KG1 (cell line): ENCODE measurements at places on chromosomes 5 and 9.

GRCh38 chr5:10838038-10838437 lies 77.0 kb upstream of the DAP start:
- DNase-seq, result no peak

GRCh38 chr5:37090123-37090726 lies 159.0 kb downstream of the CPLANE1 start:
- no peak for DNase-seq

DNA sequence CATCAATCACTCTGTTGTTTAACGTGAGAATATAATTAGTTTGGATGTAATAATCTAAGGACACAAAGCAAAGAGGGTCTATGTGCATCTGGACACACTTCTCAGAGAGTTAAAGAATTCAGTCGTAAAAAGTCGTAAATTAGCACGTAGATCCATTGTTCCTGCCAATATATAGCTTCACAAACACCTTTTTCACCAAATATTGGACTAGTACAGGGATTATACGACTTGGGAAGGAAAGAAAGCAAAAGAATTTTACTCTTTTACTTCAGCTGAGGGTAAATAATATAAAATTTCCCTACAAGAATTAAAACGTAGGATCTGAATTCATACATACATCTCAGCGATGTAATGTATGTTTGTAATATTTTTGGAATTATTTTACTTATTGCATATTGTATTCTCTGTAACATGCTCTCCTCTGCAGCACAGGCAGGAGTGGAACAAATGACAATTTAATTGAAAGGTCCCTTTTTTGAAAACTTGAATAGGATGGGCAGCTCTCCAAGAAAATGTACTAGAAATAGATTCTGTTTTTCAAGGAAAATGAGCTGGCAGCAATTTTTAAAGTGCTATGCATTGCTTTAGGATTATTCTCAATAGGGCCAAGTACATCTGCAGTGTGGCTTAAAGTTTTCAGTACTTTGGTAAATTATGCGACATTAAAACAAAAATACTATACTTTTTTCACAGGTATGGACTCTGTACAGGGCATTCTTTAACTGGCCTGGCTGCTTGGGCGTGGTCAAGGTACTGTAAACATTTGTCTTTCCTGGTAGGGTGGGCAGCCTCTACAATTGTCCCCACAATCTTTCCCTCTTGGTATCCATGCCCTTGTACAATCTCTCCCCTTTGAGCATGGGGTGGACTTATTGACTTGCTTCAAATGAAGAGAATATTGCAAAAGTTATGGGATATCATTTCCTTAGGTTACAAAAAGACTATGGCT lies 39.7 kb upstream of the HSD17B4 start:
- no peak for DNase-seq

DNA sequence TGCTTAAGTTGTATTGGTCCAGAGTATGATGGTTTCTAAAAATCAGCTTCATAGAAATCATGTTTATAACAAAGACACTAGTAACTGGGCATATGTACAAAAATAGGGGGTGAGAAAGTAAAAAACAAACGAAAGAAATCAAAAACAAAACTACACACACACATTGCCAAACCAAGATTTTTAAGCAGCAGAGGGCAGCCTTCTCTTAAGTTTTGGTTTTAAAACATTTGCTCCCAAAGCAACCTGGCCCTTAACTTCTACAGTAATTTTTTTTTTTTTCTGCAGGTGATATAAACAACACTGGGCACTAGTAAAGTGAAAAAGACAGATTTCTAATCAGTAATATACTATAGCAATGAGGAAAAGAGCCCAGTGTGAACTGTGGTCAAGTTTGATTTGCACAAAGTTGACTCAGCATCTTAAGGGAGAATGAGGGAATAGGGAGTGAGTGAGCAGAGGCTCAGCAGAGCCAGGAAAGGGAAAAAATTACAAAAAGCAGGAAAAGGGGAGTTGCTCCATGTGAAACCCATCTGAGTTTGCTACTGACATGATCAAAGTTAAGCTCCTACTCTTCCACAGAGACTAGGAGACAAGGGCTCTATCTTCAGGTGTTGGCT lies 13.4 kb upstream of the GAPT start:
- no peak for DNase-seq

GRCh38 chr9:134066913-134067851 lies 644 bp downstream of the BRD3 start:
- DNase-seq, result no peak

DNA sequence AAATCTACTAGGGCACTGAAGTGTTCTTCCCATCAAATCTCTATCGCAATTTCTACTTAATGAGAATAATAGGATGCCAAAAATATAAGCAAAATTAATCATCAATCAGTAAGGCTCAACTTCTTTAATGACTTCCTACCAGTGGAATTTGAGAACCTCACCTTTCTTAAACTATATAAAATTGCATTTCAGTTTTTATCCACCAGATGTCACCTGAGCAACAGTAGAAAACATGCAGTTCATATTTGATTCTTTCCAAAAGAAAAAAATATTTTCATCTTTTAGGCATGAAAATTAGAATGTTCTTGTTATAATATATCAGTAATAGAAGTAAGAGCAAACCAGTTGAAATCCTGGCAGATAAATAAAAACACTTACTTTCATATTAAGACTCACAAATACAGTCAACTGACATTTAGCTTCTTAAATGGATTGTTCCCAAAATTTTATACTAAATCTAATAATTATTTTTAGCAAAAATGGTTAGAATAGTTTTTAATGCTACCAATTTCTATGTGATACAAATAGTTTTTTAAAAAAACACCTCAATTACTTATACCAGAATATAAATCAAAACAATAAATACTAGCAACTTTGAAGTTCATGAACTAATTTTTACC lies 13.4 kb upstream of the CCDC112 start:
- DNase-seq, result peak; percentile 3

DNA sequence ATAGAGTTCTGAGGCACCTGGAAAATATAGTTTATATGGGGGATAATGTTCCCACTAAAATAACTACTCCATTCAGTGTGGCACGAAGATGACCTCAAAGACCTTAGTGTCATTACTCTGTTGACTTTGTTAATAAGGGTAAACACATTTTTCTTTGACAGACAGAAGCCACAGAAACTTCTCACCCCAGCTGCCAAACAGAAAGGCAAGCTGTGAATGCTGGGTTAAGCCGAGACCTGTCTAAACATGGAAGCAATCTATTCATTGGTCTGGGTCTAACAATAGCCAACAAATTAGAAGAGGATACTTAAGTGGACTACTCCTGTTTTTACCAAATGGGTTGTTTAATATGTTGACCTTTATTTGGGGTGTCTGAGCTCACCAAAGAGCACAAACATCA lies 171.4 kb downstream of the TLE1 start:
- no peak for DNase-seq

DNA sequence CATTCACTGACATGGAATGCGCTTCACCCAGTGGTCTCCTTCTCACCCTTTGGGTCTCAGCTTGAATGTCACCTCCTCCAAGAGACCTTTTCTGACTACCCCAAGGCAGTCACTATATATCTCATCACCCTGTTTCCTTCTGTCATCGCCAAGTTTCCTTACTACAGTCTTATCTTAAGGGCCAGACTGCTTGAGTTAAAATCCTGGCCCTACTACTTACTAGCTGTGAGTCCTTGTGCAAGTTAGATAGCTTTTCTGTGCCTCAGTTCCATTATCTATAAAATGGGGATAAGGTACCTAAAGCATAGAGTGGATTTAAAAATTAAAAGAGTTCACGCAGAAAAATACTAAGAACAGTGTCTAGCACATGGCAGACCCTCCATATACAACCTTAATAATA lies 132.4 kb downstream of the GABBR2 start:
- peak; percentile 74 for DNase-seq

DNA sequence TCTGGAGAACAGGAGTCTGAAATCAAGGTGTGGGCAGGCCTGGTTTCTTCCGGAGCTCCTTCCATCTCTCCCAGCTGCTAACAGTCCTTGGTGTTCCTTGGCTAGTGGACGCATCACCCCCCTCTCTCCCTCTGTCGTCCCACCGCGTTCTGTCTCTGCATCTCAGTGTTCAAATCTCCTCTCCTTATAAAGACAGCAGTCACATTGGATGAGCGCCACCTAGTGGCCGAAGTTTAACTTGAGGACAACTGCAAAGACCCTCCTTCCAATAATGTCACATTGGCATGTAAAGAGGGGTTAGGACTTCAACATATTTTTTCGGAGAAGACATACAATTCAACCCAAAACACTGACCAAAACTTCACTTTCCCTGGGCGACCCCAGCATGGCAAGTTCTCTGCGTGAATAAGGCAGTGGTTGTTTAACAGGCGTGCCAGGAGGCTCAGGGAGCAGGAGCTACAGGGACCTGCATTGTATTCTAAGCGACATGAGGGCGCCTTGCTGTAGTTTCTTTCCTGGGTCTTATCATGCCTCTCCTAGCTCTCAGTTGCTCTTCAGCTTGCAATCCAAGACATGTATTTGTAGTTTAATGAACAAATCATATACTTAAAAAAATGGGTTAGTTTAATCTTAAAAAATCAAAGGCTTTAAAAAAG lies 27.9 kb upstream of the BASP1 start:
- peak; percentile 76 for DNase-seq

- no peak for DNase-seq
These were observed 43.5 kb downstream of the DMAC1 start for GRCh38 chr9:7756088-7756487.

DNA sequence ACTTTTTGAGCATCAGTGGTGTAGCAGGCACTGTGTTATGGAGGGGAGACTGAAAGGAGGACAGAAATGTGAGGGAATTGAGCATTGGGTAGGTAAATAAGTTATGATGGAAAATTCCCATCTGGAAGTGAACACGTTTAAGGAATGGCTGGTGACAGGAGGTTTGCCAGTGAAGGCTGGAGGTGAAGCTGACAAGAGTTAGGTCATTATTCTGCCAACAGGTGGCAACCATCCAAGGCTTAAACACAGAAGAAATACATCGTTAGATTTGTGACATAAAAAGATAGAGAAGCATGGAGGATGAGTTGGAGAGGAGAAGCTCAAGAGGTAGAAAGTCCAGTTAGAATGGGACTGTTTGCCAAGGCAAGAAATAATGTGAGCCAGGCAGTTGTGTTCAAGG lies 455.3 kb upstream of the SGCD start:
- DNase-seq, result no peak

DNA sequence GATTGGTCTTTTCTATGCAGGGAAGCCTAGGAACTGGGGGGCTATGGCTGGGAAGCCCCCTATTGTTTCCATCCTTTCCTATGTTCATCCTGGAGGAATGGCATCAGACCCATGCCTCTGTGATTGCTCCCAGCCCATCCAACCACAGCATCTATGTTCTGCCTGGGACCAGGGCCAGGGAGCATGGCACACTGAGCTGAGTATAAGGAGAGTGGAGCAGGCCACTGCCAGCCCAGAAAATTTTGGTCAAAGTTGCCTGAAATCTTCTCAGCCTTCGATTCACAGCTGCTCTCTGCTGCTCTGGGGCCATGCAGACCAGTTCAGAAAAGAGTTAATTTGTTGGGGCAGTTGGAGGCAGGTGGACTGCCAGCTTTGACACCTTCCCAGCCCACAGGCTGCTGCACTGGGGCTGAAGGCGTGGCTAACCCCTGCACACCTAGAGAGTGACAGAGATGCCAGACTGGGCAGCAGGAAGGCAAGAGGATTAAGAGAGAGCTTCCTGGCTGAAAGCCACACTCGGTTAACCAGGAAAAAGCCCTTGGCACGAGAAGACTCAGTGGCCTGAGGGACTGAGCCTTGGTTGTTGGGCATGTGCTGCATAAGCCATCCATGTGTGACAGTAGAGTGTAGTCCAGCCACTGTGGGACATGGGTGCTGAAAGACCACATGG lies 12.1 kb downstream of the TGFBI start:
- no peak for DNase-seq

DNA sequence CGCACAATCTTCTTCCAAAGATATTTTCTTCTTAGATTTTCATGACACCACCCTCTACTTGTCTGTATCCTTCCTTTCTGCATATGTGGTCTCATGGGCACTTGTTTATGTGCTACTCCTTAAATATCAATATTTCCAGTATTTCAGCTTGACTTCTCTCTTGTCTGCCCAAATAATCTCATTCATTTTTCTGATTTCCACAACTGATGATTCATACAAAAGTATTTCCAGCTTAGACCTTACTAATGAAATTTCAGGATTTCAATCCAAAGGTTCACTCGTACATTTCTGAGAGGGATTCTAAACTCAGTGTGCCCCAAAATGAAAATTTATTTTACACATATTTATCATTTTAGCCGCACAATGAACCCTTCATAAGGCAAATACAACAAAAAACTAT lies 928.9 kb upstream of the C9orf72 start:
- no peak for DNase-seq

DNA sequence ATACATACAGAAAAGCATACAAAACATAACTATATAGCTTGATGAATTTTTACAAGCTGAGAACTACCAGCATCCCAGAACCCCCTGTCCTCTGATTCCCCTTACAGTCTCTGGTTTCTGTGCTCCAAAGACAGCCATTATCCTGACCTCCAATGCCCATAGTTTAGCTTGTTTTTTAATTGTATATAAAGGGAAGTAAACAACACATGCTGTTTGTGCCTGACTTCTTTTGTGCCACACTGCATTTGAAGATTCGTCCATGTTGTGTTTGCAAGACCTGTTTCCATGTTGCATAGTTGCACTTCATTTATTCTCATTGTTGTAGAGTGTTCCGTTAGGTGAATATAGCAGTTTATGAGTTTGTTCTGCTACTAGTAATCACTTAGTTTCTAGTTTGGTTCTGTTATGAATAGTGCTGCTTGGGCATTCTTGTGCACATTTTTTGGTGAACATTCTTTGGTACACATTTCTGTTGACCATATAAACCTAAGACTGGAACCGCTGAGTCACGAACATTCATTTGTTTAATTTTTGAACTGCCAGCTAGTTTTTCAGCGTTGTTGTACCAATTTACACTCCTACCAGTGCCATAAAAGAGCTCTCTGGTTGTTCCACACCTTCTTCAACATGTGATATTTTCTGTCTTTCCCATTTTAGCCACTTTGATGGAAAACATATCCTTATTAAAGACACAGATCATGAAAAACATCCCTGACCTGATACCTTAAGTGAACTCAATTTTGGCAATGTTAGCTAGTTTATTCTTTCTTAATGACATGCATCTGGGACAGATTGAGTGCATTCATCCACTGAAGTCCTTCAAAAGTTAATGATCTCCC lies 78.1 kb upstream of the ANXA1 start:
- DNase-seq, result no peak

DNA sequence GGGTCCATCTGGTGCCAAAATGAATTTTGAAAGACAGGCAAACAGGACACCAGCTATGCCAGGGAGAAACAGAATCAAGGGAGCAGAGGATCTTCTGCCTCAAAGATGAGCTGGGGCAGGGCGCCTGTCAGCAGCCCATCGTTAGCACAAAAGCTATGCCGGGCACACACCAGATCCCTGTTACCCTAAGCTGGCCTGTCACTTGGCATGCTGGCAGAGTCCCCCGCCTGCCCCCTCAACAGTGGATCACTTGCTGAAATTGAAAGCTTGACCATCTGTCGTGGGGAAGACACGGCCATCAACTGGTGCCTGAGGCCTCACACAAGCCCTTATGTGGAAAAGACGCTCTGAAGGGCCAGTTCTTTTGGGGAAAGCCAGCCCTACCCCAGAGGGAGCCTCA lies 256.4 kb downstream of the EBF1 start:
- DNase-seq, result no peak

DNA sequence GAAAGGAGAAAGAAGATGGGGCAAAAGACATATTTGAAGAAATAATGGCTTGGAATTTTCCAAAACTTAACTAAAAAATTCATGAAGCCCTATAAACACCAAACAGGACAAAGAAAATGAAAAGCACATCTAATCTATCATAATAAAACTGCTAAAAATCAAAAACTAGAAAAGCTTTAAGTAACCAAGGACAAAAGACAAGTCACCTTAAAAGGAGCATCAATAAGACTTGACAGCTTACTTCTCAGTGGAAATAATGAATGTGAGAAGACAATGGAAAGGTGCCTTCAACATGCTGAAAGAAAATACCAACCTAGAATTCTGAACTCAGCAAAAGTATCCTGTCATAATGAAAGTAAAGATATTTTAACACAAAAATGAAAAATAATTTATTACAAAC lies 27.0 kb downstream of the GTF3C4 start:
- DNase-seq, result no peak
